ENCODE measurements at places on chromosomes 13 and 19.

- peak; percentile 69 for DNase-seq
Measured at GRCh38 chr13:40613192-40613818, 53.1 kb downstream of the FOXO1 start.

- DNase-seq: no peak
Measured at GRCh38 chr19:3672993-3673392, 27.3 kb downstream of the PIP5K1C start.

DNA sequence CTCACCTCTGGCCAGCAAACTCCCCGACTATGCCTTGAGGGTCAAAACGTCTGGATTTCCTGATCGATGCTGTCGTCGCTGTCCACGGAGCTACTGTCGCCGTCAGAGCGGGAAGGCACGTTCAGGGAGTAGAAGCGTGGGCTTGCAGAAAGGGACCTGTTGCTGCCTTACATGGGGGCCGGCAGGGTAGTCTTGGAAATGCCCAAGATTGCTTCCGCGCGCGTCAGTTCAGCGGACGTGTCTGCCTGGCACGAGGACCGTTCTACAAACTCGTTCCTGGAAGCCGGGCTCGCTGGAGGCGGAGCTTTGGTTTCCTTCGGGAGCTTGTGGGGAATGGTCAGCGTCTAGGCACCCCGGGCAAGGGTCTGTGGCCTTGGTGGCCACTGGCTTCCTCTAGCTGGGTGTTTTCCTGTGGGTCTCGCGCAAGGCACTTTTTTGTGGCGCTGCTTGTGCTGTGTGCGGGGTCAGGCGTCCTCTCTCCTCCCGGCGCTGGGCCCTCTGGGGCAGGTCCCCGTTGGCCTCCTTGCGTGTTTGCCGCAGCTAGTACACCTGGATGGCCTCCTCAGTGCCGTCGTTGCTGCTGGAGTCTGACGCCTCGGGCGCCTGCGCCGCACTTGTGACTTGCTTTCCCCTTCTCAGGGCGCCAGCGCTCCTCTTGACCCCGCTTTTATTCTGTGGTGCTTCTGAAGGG is 15.4 kb downstream of the RB1 start:
- DNase-seq: no peak

DNA sequence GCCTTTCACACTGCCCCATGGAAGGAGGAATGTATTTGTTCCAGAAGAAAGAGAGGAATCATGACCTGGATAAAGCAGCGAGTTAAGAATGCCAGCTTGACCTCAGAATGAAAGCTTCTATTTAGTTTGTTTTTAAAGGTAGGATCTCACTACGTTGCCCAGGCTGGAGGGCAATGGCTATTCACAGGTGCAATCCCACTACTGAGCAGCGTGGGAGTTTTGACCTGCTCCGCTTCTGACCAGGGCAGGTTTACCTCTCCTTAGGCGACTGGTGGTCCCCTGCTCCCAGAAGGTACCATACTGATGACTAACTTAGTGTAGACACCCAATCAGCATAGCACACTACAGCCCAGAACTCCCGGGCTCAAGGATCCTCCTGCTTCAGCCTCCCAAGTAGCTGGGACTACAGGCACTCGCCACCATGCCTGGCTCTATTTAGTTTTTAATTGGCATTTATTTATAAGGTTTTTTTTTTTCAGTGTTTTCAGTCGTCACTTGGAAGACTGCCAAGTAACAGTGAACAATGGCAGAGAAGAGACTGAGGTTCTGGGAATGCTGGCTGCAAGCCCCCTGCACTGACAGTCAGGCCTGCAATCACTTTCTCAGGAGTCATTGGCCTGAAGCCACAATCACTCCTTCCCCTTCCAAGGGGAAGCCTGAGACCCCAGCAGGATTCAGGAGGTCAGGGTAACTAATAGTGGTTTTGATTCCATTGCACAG is 73.1 kb downstream of the EPS15L1 start:
- DNase-seq: no peak

DNA sequence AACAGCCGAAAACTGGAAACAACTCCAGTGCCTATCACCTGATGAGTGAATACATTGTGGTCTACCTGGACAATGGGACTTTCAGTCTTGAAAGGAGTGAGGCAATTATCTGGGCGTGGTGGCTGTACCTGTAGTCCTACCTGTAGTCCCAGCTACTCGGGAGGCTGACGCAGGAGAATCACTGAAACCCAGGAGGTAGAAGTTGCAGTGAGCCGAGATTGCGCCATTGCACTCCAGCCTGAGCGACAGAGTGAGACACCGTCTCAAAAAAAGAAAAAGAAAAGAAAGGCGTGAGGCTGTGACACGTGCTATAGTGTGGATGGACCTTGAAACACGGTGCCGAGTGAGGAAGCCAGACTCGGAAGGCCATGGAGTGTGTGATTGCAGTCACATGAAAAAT is 4.1 kb upstream of the NTN5 start:
- DNase-seq: no peak

DNA sequence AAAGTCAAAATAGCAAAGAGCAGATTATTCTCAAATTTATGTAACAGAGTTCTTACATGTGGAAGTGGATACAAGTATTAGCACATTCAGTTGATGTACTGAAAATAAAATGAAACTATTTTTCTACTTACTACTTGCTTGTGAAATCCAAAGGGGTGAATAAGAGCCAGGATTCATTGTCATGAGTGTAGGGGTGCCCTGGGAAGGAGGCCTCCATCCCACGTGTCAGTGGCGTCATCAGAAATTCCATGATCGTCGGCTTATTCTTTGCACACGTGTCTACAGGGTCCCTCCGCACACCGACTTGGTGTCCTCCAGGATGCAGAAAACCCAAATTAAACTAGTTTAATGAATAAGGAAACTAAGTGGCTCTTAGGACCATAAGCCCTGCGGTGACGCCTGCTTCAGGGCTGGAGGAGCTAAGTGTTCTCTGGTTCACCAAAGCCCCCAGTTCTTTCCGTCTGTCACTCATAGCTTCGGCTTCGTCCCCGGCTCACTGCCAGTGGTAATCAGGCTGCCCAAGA is 55.5 kb downstream of the IRS2 start:
- no peak for DNase-seq

GRCh38 chr13:73987618-73988017 is 146.6 kb downstream of the KLF12 start:
- DNase-seq: no peak

GRCh38 chr13:100552755-100553154 is 35.8 kb downstream of the GGACT start:
- no peak for DNase-seq

- DNase-seq: no peak
Measured at GRCh38 chr13:28438067-28438466, 56.9 kb downstream of the FLT1 start.

DNA sequence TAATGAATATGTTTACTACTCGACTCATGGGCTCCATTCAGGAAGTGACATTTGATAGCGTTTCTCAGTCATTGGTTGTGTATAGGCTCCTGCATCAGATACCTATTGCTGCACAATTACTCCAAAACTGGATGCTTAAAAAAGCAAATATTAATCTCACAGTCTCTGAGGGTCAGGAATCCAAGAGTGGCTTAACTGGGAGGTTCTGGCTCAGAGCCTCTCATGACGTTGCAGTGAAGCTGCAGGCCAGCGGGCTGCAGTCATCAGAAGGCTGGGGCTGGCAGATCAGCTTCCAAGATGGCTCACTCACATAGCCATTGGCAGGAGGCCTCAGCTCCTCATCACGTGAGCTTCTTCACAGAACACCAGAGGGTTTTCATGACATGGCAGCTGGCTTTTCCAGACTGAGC is 525.1 kb upstream of the NBEA start:
- no peak for DNase-seq

- no peak for DNase-seq
Measured at GRCh38 chr13:48710160-48710559, 56.4 kb downstream of the CYSLTR2 start.

DNA sequence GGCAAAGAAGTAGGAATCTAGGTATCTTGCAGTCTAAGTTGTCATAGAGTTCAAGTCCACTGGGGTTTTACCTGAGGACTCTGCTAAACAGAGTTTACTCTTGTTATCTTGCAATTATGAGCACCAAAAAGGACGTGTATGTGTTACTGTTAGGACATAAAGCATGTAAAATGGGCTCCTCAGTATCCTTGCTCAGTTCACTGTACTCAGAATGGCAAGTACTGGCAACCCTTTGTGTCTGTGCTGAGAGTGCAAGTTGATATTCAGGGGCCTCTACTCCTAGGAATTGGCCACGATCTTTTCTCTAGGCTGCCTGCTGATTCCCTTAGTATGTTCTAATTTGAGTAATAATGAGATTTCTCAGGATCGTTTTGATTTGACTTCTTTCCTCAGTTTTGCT is 13.3 kb downstream of the TDRD3 start:
- no peak for DNase-seq

- DNase-seq: peak; percentile 60
Measured at GRCh38 chr19:35268536-35269437, at the start of gene USF2. TSS of gene USF2 (plus strand) at chr19:35268962. CDS start at chr19:35269102, 140 bp downstream.

DNA sequence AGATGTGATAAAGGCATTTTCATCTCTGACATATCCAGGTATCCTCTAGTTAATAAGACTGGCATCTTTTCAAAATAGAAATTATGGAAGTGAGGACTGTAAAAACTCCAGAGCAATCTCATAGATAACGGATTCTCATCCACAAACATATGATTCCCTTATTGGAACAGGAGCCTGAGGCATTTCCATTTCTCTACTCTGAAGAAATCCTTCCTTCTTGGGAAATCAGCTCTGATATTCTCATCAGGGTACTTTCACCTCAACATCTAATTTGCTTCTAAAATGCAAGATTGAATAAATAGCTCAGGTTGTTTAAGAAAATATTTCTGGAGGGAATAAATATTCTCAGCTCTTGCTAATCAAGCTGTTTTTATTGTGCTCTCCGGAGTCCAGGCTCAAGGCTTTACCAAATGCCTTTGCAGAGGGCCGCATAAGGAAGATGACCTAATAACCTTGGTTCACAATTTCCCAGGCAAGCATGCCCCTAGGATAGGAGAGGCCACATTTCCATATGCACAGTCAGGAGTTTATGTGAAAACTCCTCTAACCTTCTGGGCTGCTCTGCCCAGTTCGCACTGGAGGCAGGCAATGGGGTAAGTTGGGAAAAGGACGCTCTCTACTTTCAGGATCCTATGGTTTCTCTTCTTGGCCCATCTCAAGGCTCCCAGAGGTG is 44.0 kb upstream of the RFC3 start:
- DNase-seq: no peak

- no peak for DNase-seq
Measured at GRCh38 chr19:31597616-31598015, 248.4 kb upstream of the TSHZ3 start.

- no peak for DNase-seq
Measured at GRCh38 chr19:1849886-1850398, 1.7 kb upstream of the REXO1 start.

DNA sequence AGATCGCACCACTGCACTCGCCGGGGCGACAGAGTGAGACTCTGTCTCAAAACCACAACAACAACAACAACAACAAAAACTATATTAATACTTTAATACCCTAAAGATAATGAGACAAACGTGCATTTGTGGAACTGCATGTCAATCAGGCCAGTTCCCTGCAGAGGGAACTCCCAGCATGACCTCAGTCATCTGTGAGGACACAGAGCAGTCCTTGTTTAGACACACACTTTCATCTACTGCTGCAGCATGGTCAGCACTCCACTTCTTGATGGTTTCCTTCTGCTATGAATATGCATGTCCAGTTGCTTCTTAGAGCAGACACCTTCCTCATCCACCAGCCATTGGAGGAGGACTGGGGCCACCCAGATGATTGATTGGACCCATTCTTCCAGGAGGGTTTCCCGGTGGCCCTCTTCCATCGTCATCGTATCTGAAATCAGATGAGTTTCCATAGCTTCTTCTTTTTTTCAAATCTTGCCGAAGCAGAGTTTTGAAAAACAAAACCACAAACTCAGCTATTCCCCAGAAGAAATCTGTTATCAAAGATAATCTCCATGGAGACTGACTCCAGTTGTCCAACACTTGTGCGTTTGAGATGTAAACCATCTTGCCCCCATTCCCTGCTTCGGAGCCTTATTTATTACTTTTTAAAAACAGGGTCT is 26.5 kb downstream of the ZNF607 start:
- DNase-seq: no peak

GRCh38 chr19:18789422-18789869 is 1.7 kb downstream of the COMP start:
- DNase-seq: no peak

DNA sequence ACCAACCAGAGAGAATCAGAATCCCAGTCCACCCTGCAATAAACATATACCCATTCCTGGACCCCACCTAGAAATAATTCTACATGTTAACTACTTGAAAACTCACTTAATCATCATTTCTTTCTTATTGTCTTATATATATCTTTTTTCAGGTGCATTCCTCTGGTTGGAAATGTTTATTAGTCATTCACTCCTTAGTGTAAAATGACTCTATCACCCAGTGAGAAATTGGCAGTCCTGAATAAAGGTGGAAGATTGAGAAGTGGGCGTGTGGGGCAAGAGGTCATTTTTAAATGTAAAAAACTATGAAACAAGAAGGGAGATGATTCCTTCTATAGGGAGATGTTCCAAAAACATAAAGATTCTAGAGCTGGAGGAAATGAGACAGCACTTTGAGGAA is 101.2 kb upstream of the MBNL2 start:
- no peak for DNase-seq

DNA sequence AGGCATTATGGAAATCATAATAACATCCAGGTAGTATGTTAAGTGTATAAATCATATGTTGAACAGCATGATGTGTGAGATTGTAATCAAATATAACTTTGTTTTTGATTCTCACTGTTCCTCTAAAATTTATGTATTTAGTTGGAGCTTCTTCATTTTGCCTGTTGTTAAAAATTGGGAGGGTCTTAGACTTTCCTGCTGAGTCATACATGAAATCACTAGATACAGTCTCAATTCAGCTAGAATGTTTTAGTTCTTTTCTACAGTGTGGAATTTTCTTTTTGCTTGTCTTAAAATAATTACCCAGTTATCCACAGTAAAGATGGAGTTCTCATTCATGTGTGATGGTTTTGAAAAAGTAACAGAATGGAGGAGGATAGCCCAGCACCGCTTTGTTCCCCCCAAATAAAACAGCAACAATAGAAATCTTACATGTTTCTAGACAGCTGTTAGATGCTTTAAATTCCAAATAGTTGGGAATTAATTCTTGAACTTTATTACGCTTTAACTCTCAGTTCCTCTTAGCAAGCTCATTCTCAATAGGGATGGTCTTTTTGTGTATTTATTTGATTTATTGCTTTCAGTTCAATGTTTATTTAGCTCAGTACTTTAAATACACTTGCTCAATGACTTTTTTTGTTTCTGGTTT is 109.5 kb downstream of the PDS5B start:
- no peak for DNase-seq

DNA sequence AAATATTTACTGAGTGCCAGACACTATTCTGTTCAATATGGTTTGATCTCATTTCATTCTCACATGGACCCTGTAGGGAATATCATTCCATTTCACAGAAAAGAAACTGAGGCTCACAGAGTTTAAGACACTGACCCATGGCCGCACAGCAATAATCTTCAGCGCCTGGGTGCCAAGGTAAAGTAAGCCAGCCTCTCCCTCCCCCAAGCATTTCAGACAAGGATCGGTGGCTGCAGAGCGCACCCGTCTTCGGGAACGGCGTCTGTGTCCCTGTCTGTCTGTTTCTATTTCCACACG is 4.3 kb upstream of the PDE4A start:
- no peak for DNase-seq

Measured in activated CD4-positive, alpha-beta T cell treated with anti-CD3 and anti-CD28 coated beads, Interleukin-2, Interleukin-4, amounts not matched to agents 100 ng/mL and 50 ng/mL, durations not matched to agents 16 hours and 8 hours (primary cell).